ENCODE measurements at places on chromosomes 6 and 20.

GRCh38 chr6:113423956-113424355 lies 433.2 kb upstream of the MARCKS start:
- DNase-seq: no peak

DNA sequence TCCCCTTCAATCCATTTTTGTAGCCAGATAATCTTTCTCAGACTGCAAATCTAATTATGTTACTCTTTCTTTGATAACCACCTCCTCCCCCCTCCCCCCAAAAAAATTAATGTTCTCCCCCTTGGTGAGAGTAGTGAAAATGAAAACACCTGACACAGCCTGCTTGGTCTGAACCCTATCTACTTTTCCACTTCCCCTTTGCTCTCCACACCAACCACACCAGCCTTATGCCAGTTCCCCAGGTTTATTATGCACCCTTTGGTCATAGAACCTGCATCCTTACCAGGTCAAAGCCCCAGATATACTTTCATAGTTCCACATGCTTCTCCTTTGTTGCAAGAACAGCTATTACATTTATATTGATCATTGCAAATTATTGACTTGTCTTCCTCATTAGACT lies 19.4 kb downstream of the PFDN4 start:
- no peak for DNase-seq

GRCh38 chr6:118725944-118726343 lies 74.6 kb upstream of the CEP85L start:
- no peak for DNase-seq

DNA sequence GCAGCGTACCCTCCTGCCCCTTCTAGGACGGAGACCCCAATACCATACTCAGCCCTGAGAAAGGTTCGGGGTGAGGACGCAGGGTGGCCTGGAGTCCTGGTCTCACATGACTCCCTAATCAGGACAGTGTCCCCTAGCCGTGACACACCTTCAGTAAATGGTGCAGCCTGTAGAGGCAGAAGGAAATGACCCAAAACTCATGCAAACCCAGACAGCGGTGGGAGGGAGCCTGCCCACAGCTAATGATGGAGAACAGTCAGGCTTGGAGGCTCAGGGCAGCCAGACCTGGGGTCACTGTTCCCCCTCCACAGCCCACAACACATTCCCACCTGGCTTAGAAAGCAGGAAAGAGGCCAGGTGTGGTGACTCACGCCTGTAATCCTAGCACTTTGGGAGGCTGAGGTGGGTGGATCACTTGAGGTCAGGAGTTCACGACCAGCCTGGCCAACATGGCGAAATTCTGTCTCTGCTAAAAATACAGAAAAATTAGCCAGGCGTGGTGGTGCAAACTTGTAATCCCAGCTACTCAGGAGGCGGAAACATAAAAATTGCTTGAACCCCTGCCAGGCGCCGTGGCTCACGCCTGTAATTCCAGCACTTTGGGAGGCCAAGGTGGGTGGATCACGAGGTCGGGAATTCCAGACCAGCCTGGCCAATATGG lies 8.8 kb upstream of the HMGA1 start:
- DNase-seq: no peak

- no peak for DNase-seq
Measured at GRCh38 chr6:130120731-130121130, 102.0 kb downstream of the SAMD3 start.

DNA sequence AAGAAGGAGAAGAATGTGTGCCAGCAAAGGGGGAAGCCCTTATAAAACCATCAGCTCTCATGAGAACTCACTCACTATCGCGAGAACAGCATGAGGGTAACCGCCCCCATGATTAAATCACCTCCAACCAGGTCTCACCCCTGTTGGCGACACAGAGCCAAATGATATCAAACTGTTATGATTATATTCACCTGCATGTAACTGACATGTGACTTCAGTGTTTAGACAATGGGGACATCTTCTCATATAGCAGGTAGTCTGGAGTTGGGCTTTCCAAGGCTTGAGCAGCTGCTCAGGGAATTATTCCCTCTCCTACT lies 115.2 kb downstream of the SASH1 start:
- no peak for DNase-seq

- DNase-seq: no peak
Measured at GRCh38 chr6:168671028-168671862, 230.3 kb downstream of the SMOC2 start.

DNA sequence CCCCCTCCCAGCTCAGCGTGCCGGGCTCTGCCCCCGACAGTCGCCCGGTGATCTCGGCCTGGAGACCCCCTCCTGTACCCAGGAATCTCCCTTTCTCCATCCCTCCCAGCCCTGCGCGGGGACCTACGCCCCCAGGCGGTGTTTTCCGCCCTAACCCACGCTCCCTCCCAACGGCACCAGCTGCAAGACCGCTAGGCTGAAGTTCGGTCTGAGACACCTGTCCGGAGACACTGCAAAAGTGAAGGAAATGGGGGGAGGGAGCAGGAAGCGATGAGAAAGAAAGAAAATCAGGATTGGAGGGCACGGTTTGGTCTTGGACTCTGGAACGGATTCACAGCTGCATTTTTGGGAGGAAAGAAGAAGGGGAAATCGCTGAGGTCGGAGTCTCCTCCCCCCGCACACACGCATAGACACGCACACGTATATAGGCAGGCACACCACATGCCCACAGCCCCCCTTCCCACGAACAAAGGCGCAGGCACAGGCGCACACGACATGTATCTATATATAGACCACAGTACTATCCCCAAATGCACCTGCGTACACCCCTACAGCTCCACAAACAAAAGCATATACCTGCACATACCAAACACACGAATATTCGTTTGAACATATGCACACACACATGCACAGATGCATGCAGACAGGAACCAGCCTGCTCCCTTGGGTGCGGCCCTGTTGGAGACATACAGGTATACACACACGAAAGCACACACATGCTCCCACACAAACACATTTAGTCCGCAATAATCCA lies 1.0 kb downstream of the SLC32A1 start:
- peak; percentile 44 for DNase-seq

DNA sequence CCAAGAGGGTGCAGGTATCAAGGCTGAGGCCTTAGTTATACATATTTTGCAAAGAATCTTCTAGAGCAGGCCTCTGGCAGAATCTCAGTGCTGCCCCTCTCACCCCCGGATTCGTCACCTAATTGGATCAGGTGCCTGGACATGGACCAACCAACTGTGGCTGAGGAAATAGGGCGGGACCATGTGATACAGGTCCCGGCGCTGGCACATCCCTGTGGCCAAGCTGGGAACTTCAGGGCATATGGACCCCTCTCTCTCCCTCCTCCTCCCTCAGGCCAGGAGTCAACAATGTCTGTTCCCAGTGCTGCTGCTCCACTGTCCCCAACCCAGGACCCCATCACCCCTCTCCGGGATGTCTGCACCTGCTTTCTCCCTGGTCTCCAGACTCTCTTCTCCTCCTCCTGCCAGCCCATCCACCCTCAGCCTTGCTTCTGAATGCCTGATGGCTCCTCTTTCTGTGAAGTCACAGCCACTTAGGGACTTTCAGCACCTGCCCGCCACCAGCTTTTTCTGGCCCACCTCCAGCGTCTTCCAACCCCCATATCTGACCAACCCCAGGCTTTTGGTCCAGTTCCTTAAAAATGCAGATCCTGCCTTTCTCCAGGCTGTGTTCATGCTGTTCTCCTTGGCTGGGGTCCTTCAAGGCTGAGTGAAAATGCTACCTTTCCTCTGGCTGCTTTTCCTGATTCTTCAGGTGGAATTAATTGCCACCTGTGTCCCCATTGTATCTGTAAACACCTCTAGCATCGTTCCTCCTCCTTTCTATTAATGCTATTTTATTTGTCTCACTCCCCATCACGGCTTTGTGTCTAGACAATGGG lies 19.0 kb upstream of the MLN start:
- peak; percentile 68 for DNase-seq

DNA sequence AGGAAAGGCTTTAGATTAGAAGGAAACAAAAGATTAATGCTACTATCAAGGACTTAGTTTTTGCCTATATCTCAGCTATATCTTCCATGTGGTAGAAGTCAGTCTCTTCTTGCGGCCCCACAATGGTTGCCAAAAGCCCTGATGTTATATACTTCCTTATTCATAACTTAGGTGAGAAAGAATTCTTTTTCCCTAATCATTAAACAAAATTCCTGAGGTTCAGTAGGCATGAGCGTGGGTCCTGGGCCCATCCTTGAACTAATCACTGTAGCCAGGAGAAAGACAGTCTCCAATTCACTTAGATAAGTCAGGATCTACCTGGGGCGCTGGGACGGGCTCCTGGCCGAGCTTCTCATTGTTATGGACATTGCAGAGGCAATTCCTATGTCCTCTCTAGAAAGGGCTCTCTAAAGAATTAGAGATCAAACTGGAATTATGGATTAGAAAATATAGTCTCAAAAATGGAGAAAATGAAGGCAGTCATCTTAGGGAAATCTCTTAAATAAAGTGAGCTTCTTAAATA lies 134.3 kb downstream of the KIF6 start:
- DNase-seq: no peak

DNA sequence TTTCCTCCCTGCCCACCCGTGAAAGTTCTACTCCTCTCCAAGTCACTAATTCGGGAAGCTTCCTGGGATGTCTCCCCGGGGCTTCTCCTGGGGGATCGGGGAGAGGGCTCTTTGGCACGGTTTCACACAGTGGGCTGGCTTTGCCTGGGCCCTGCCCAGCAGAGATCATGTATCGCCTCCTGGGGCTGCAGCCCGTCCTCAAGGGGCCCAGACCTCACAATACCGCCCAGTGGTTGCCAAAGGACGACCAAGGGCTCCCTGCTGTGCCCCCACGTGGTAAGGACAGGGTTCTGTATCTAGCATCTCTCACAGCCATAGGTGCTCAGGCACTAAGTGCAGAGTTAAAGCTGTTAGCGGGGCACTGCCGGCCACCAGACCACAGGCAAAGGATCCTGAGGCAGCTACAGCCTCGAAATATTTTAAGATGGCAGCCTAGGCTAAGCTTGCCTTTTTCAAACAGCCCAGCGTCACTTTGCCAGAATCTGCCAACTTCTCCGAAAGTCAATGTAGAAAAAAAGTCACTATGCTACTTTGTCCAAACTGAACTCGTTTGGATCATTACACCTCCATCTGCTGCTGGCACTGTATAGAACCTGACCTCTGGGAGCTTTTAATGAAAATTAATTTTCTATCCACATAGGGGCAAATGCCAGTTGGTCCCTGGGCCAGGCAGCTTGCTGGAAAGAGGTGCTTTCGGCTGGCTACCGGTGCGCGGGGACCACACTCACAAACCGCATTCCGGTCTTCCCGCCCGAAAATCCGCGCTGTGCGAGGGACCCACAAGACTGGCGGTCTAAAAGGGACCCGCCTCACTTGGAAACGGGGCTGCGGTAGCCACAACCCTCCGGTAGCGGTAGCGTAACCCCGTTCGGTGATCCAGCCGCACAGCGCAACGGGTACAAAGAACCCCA lies 1.3 kb upstream of the NNAT start:
- peak; percentile 85 for DNase-seq

GRCh38 chr6:117555262-117555849 lies 47.0 kb downstream of the GOPC start:
- no peak for DNase-seq

DNA sequence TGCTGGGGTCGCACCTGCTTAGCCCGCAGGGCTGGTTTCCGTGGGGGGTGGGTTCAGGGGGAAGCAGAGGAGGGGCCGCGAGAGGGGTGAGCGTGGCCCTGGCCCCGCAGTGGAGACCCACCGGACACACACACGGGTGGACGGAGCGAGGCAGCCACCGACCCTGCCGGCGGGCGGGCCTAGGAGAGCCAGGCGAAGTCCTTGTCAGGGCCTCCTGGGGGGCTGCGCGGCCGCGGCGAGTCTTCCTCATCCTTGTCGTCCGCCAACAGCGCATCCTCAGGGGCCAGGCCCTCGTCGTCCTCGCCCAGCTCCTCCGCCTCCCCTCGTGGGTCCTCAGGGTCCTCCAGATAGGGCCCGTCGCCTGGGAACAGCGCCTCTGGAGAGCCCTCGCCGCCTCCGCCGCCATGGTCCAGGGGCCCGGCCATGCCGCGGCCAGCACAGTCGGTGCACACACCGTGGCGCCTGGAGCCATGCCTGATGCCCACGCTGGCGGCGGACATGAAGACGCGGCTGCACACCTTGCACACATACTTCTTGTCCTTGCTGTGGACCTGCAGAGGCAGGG lies 7.3 kb downstream of the SLC2A4RG start:
- no peak for DNase-seq

GRCh38 chr6:169990095-169991030 lies 238.9 kb downstream of the ERMARD start:
- no peak for DNase-seq
